Uterus (tissue), 4 donors: ENCODE measurements at places on chromosomes 1 and 21.

- DNase-seq = no peak
Measured at GRCh38 chr1:171635661-171636060, 13.6 kb downstream of the MYOCOS start.

GRCh38 chr1:100622037-100622436, 84.1 kb downstream of the GPR88 start:
- peak; percentile 43 for DNase-seq

- DNase-seq = no peak
Measured at GRCh38 chr1:68211761-68212380, 20.5 kb downstream of the WLS start.

DNA sequence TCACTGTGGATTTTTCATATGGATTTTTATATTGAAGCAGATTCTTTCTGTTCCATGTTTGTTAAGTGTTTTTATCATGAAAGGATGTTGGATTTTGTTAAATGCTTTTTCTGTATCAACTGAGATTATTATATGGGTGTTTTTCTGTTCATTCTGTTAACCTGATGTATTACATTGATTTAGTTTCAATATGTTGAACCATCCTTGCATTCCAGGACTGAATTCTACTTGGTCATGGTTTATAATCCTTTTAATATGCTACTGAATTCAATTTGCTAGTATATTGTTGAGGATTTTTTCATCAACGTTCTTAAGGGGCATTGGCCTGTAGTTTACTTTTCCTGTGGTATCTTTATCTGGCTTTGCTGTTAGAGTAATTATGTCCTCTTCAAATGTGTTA, 55.8 kb downstream of the CCDC30 start:
- no peak for DNase-seq

GRCh38 chr1:161082483-161082882, 6.9 kb downstream of the NECTIN4 start:
- no peak for DNase-seq

DNA sequence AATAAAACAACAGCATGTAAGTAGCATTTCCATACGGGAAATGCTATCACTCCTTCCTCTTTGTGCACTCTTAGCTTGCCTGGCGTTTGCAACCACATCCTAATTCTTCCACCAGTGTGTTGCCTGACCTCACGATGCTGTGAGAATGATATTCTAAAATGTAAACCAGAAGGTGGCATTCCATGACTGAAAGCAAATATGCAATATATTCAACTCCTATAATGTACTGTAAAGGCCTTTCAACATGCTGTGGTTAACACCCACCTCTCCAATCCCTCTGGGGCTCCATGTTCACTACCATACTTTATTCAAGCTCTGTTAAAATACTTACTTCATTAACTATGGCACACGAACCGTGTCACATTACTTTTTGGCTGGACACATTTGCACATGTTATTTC, 420.6 kb upstream of the DEPDC1 start:
- no peak for DNase-seq

DNA sequence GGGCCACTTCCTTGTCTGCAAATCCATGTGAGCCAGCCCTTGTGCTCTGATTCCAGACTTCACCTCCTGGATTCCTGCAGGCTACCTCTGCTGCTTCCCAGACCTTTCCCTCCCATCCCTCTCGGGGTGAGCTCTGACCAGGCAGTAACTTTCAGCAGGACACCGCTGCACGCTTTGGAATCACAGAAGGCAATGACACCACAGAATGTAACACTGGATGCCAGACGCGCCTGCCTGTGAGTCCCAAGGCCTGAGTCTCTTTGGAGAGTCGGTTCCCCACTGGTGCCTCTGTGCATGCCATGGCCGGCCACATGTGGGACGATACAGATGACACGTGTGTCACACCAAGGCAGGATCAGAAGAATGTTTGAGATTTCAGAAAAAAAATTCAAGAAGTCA, 89.7 kb upstream of the ERRFI1 start:
- no peak for DNase-seq

- no peak for DNase-seq
Measured at GRCh38 chr1:222229672-222230312, 318.1 kb downstream of the HHIPL2 start.

DNA sequence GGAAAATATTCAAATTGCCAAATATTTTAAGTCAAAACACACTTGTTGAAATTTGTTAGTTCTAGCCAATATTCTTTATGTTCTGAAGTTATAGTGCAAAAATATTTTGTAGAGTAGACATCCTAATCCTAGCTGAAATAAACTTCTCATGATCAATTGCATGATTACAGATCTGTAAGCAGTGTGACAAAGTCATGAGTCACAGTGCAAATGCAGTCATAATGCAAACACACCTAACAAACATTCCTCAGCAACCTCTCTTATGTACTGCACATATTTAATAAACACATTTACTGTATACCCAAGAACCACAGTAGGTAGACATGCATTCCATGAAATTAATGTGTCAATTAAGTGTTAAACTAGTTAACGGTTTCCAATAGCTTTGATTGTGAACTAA, 1857.4 kb downstream of the NCAM2 start:
- no peak for DNase-seq
